NCI-H2107 (cell line): ENCODE measurements at places on chromosomes 5 and 9.

- DNase-seq, result no peak
These were observed 163.4 kb upstream of the FSTL4 start for GRCh38 chr5:133775584-133776304.

DNA sequence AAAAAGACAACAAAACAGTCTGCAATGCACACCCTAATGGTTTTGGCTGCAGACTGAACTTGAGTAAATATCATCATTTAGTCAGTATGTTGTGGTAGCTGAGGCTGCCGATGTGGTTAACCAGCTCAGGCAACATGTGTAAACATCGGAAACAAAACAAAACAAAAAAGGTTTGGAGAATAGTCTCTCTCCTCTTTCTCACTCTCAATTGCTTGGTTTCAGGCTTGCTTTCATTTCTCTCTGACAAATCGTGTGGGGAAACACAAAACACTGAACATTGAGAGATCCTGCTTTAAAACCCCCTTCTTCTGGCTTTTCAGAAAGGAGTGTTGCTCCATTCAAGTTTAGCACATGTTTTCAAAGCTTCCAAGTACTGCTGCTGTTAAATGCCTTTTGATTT lies 453.3 kb downstream of the BNC2 start:
- peak; percentile 29 for DNase-seq

DNA sequence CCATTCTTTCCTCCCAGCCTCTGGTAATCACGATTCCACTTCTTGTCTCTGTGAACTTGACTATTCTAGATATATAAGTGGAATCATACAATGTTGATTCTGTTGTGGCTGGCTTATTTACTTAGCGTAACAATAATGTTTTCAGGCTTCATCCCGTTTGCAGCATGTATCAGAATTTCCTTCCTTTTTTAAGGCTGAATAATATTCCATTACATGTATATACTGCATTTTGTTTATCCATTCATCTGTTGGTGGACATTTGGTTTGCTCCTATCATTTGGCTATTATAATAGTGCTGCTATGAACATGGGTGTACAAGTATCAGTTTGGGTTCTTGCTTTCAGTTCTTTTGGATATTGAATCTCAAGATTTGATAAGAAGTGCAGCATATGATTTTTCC lies 239.7 kb upstream of the ZNF608 start:
- DNase-seq, result no peak

- DNase-seq, result no peak
These were observed at the start of gene PCDH1 for GRCh38 chr5:141878186-141878710. Gene PCDH1, minus strand, starts transcription at chr5:141878410. Its CDS starts 148 bp downstream, at chr5:141878262.

GRCh38 chr5:74953937-74954720 lies 87.9 kb upstream of the FAM169A start:
- DNase-seq, result no peak

DNA sequence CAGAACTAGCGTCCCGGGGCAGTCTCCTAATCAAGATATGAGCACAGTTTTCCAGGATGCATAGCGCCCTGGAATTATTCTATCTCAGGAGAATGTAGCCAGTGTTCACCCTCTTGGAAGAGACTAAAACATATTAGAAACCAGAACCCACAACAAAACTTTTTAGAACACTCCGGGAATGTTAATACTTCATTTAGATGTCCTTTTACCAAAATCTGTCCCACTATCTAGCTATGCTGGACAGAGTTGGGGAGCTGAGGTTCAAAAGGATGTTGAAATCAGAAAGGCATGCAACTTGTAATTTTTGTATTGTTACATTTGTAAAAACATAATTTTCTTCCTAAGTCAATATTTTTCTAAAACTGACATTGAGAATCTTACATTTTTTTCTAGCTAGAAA lies 386.5 kb upstream of the RFX3 start:
- no peak for DNase-seq
